ENCODE measurements at places on chromosomes 4 and X.

DNA sequence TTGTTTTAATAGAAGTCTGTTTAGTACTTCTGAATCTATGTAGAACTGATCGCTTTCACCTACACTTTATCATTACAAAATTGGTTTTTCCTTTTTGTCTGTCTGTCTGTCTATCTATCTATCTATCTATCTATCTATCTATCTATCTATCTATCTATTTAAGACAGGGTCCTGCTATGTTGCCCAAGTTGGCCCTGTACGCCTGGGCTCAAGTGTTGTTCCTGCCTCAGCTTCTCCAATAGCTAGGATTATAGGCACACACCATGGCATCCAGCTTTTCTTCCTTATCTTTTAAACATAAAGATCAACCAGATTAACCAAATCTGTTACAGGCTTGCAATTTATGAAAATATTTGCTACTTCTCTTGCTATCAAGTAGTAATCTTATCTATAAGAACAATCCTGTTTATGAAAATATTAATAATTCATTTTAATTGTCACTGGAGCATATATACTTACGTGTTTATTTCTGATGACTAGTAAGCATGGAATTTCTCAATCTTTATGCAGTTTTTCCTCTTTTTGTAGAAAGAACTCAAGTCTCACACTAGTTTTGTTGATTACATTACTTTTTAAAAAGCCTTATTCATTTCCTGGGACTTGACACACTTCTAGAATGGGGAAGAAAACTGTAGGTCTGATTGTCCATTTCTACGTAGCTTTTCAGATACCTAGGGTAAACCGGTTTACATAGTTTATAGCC lies 24.5 kb downstream of the KIAA0232 start:
- DNase-seq: no peak

DNA sequence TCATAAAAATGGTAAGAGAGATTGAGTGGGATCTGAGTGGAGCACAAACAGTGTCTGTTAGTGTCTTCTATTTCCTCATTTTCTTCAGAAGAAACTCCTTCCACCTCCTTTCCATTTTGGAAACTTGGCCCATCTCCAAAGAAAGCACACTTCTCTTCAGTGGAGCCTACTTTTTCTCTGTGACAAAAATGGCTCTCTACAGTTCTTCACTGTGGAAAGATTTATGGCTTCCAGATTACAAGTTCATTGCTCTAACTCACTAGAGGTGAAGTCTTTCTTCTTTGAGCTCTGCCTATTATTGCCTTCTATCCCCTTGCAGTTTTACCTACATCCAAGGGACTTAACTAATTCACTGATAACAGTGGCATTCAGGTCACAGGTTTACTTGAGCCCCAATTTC lies 325.8 kb downstream of the ANTXR2 start:
- DNase-seq: no peak

DNA sequence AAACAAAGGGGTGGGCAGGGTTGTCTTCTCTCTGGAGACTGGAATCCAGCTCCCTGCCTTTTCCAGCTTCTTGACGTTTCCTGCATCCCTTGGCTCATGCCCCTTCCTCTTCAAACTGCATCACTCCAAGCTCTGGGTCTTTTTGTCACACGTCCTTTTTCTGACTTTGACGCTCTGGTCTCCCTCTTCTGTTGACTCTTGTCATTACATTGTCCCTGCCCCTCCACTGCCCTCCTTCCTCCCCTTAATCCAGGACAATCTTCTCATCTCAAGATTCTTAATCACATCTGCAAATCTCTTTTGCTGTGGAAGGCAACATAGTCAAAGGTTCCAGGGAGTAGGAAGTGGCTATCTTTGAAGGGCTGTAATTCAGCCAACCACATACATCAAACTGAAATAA lies 178.3 kb downstream of the TMA16 start:
- no peak for DNase-seq

- no peak for DNase-seq
These were observed 264.3 kb downstream of the RAPGEF2 start for GRCh38 chr4:159366966-159367780.

DNA sequence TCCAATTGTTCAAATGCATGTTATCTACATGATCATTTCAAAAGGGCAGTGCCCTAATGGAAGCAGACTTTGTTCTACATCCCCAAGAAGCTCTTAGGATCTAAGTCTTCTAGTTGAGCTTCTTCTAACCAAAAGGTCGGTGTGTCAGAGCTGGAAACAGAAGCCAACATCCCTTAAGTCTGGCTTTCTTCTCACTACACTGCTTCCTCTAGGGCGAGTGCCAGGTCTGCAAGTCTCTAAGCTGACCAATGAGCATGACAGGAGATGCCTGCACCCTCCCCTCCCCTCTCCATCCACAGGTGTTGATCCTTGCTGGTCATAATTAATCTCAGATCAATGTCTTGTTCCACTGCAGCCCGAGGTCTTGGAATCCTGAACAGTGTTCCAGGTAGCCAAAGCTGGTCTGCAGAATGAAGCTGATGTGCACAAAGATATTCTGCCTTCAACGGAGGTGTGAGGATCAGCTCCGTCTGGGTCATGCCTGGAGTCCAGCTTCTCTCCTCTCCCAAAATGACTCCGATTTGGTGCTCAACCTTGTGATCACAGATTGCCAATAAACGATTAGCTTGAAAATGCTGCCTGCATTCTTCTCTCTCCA lies 44.1 kb downstream of the WDR1 start:
- no peak for DNase-seq

GRCh38 chr4:105057370-105058105 lies 89.1 kb upstream of the TET2 start:
- DNase-seq: no peak

DNA sequence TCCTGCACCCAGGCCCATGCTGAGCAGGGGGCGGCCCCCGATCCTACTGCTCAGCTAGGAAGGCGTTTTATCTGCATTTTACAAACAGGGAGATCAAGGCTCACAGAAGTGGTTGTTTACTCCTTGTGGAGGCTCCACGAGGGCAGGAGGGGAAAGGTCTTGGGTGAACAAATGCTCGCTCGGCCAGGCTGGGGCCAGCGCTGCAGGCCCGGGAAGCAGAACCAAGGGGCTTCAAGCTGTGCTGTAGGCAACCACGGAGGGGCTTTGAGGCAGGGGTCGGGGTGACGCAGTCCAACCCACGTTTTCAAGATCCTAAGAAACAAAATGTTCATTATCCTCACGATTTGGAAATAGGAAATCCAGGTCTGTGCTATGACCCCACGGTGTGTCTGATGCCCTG lies 125.8 kb downstream of the HMX1 start:
- no peak for DNase-seq

DNA sequence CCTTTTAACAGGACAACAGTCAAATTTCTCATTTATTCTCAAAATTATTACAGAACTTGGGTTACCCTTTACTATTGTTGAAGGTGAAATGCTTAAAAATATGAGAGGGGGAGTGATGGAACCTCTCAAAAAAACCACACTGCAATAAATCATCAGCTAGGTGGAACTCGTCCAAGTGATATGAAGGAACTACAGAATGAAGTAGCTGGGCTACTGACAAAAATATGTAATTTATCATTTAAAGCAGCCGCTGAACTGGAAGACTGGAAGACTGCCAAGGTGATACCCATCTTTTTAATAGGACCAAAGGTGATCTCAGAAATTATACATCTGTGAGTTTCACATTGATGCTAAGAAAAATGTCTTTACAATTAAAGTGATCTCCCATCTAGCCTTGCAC lies 597.7 kb upstream of the TENM3 start:
- DNase-seq: peak; percentile 22

- DNase-seq: no peak
These were observed 4.1 kb downstream of the SH3RF1 start for GRCh38 chr4:169266661-169267060.

GRCh38 chr4:105934386-105934785 lies 39.1 kb downstream of the NPNT start:
- DNase-seq: no peak

- DNase-seq: no peak
These were observed 44.3 kb downstream of the FNIP2 start for GRCh38 chr4:158813113-158813512.

- peak; percentile 67 for DNase-seq
These were observed 9.6 kb upstream of the INTU start for GRCh38 chr4:127622921-127623796.

DNA sequence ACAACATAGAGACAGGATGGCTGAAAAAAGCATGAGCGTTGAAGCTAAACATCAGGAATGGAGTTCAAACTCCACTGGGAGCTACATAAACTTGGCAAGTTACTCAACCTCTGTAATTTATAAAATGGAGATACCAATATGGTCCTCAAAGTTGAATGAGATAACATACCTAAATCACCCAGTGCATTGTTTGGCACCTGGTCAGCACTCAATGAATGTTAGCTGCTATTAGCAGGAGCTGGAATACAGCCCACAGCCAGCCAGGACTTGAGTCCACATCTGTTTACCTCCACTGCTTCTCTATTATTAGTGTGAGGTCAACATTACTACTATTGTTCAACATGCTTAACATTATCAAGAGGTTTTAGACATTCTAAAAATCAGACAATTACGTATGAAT lies 97.9 kb downstream of the NR3C2 start:
- DNase-seq: peak; percentile 87

Measured in COR-L47 (cell line).